Astrocyte of the spinal cord (primary cell): ENCODE measurements at places on chromosomes 2 and 18.

DNA sequence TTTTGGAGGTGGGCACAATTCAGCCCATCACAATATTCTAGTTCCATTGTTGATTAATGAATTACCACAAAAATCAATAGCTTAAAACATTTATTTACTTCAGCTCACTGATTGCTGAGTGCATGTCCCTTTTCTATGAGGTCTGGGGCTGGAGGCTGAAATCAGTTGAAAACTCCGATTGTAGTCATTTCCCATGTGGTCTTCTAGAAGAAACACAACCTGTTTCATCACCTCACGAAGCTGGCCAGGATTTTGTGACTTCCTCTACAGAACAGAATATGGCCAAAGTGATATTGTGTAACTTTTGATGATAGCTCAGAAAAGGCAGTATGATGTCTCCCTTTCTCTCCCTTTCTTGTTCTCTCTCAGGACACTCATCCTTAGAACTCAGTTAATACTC is 44.1 kb upstream of the CYRIA start:
- no peak for DNase-seq

DNA sequence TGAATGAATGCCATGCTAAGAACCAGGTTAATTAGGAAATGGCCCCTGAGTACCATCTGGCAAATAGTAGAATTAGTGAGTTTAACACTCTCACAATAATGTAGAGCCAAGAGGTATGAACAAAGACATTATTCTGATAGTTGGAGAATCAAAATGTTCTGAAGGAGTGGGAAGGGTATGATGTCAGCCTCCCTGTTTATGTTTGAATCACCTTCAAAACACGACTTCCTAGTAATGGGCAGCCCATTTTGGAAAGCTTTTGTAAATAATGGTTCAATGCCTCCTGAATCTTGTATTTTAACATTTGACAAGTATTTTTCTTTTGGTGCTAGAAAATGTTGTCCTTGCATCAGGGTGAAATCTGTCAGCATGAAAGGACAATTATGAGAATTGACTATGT is 108.3 kb downstream of the DSEL start:
- DNase-seq = peak; percentile 28

DNA sequence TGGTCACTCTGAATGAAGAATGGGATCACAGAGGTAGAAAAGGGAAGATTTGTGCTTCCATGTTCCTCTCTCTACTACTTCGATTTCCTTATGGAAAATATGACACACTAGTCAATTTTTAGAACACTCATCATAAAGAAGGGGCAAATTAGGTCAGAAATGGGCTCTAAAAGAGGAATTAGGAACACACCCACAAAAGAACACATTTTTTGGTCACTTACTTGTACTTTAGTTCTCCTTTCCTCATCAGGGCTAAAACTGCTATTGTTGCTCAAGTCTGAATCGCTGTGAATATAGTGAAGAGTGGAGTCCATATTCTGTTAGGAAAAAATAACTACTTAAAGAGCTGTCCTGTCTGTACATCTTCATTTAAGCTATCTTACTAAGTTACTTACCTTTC is 52.6 kb downstream of the PPP4R1 start:
- DNase-seq = no peak

GRCh38 chr2:135987441-135987840 is 2.0 kb upstream of the DARS1 start:
- DNase-seq = no peak

DNA sequence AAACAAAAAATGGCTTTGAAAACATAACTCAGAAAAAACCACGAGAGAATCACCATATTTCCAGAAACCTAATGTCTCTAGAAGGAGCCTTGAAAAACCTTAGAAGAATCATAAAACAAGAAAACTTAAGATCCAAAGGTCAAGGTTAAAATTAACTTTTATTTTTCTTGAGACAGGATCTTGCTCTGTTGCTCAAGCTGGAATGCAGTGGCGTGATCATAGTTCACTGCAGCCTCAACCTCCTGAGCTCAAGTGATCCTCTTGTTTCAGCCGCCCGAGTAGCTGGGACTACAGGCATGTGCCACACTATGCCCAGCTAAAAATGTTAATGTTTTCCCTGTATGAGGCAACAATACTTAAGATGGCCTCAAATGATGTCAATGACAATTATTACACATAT is 254.2 kb upstream of the SESTD1 start:
- DNase-seq = no peak

DNA sequence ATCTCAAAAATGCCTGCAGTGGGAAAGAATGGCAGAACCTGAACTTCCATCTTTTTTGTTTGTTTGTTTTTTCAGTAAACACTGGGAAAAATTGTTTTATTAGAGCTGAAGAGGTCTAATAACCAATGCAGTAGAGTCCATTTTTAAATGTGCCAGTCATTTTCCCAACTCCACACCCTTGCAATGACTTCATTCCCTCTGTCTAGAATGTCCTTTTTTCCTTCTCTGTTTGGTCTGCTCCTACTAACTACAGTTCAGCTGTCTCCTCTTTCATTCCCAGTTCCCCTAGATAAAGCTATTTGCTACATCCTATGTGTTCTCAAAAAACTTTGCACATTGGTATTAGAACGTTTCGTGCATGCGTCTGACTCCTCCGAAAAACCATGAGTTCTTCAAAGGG is 9.3 kb upstream of the RAPH1 start:
- DNase-seq = no peak

DNA sequence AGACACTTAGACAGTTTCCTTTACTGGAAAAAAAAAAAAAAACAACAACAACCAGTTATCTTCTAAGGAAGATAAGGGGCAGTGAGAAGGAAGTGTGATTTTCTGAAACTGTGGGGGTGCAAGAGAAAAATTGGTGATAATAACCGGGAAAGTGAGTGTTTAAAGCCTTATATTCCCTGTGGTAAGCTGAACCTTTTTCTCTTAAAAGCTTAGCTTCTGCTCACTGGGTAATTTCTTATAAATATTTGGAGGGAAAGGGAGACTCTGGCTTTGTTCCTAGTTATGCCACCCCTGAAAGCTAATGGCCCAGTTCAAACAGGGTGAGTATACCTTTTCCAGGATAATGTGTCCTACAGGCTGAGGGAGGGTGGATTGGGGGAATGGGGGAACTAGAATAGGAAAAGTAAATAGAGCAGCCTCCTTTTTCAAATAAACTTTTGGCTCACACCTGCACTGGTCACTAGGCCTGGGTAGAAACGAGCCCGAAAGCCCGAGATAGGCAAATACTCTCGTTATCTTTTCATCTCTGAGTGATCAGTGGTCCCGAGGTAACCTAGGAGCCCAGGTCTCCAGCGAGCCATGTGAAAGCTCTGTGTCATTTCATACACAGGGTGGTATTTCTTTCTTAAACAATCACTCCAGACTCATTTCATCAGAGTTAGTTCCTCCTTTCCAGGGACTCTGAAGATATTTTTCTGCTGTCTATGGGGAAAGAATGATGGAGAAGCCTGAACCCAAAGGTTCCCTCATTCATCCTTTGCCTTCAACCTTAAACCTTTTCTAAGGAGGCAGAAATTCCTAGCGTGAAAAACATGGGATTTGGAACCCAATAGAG is 15.5 kb upstream of the SRBD1 start:
- DNase-seq = no peak

GRCh38 chr18:52325997-52326396 is 14.0 kb upstream of the DCC start:
- peak; percentile 61 for DNase-seq

DNA sequence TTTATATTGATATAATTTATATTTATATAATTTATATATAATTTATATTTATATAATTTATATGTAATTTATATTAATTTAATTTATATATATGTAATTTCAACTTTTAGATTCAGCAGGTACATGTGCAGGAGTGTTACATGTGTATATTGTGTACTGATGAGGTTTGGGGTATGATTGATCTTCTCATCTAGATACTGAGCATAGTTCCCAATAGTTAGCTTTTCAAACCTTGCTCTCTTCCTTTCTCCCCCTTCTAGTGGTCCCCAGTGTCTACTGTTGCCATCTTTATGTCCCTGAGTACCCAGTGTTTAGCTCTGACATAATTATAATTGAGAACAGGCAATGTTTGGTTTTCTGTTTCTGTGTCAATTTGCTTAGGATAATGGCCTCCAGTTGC is 1335.3 kb upstream of the CDH2 start:
- no peak for DNase-seq

- DNase-seq = no peak
These were observed 193.8 kb downstream of the TSN start for GRCh38 chr2:121949271-121949670.

DNA sequence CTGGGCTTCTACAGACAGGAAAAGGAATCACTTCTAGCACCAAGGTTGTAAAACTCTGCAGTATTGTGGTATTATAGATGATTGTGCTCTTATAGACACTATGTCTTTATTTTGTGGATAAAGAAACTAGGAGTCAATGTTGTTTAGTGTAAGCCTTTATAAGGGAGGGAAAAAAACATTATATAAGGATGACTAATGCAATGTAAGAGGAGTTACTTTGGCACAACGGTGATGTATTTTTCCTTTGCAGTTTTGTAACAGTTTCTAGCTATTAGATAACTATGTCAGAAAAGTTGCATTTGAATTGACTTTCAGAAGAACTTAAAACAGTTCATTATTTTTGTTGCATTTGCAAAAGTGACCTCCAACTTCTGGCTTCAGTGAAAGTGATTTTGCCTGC is 545.4 kb downstream of the CCDC85A start:
- no peak for DNase-seq

DNA sequence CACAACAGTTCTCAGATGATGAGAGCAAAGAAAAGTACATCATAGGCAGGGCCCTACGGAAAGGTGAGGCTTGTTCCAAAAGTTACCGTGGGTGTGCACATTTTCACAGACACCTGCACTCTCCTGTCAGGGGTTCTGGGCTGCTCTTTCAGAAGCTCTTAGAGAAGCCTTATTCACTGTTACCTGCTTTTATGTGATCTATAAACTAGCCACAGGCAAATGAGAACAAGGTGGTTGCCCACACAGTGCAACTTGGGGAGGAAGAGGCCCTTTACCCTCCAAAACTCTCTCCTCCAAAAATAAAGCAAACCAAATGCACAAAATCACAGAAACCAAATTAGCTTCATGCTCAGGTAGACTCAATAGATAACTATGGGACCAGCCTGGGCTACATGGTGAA is 11.1 kb upstream of the CUL3 start:
- no peak for DNase-seq

GRCh38 chr18:52670896-52671295 is 330.9 kb downstream of the DCC start:
- peak; percentile 49 for DNase-seq
